ENCODE measurements at places on chromosomes 3 and 15.

- DNase-seq: peak; percentile 28
Measured at GRCh38 chr3:61181874-61182273, 69.4 kb downstream of the FHIT start.

GRCh38 chr3:60573494-60573893, 677.8 kb downstream of the FHIT start:
- no peak for DNase-seq

GRCh38 chr3:129607391-129608068, 1.1 kb upstream of the PLXND1 start:
- DNase-seq: no peak

DNA sequence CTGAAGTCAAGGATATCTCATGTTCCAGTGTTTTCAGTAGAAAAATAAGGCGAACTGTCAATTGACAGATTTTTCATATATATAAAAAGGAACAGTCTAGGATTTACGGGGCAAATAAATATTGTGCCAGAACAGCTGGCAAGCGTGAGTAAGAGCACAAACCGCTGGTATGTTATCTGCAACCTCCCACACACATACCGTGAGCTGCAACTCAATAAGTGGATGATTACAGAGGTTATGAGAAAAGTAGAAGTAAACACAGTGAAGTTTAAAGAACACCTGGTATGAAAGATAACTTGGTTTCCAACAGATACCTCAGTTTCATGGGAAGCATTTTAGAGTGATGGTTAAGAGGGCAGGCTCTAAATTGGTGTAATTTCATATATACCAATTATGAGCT, 733.4 kb downstream of the TUSC7 start:
- no peak for DNase-seq

- DNase-seq: no peak
Measured at GRCh38 chr3:21524133-21524532, 226.9 kb downstream of the ZNF385D start.

DNA sequence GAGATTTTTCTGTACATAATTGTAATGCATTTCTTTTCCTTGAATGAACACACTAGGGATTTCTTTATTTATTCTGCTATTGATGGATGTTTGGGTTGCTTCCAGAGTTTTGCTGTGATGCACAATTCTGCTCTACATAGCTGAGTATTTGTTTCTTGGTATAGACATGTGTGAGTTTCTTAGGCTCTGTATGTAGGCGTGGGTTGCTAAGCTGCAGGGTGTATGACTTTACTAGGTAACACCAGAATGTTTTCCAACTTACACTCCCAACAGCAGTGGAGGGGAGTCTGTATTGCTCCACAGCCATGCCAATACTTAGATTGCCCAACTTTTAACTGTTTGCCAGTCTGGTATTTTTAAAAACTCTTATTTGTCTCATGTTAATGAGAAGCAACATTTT, 155.5 kb upstream of the TNIK start:
- DNase-seq: no peak

DNA sequence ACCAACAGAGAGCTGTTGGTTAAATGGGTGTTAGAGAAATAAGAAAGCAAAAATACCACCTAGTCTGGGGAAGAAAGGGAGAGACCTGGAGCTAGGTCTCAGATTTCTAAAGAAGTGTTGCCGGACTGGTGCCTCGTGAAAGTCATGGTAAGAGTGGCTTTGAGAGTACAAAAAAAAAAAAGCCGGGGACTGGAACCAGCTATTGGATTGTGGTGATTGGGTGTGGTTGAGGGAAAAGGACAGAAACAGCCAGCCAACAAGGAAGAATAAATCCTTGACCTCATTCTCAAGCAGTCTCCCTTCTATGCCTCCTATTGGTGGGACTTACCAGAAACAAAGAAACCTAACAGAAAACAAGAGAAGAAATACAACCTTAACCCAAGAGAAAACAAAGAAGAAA, 346.4 kb upstream of the KCNMB2 start:
- DNase-seq: no peak

- DNase-seq: no peak
Measured at GRCh38 chr3:121747976-121748375, 1.6 kb downstream of the GOLGB1 start.

- no peak for DNase-seq
Measured at GRCh38 chr3:174332391-174332790, 526.7 kb upstream of the NAALADL2 start.

Data from renal cortex interstitium (tissue), 15 donors.